ENCODE measurements at places on chromosomes 6 and 20.
A peak's percentile ranks its signal among the peaks of the same experiment; 100 is the strongest.

GRCh38 chr6:40798069-40798770 is 211.1 kb upstream of the LRFN2 start:
- DNase-seq: no peak

DNA sequence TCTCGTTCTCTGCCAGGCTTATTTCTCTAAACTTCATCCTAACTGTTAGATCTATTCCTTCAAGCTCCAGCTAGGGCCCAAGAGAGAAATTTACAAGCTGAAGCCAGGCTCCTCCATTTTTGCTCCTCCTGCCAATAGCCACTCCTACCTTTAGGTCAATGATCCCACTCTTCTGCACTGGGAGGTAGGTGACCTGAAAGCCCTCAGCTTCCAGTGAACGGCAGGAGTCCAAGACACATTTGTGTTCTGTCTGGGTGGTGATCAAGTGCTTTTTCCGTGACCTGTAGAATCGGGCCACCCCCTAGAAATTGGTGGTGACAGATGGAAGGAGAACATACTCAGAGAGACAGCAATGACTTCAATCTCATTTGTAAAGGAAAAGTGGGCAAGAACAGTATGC is 8.9 kb downstream of the NFS1 start:
- no peak for DNase-seq

- DNase-seq: no peak
Observed at GRCh38 chr6:26272171-26272637, 92.8 kb upstream of the BTN3A2 start.

GRCh38 chr6:122289762-122290539 is 109.5 kb upstream of the HSF2 start:
- no peak for DNase-seq

GRCh38 chr20:34368547-34368946 is 5.5 kb downstream of the ITCH start:
- DNase-seq: no peak

DNA sequence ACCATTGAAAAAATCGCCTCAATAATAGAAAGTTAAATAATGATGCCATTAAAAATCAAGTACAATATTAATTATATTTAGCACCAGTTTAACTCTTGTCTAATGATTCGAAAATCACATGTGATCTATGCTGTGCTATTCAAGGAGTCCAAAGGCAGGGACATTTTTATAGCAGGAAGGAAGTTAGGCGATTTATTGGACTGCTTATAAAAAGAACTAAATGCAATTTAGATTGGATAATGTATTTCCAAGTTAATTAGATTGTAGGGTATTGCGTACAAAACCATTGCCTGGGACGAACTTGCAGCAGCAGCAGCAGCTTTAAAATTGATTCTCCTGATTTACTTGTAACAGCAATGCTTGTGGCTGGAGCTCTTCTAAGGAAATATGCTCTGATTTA is 87.4 kb upstream of the TMEM181 start:
- no peak for DNase-seq

GRCh38 chr20:31608251-31608945 is 3.3 kb downstream of the ID1 start:
- DNase-seq: no peak

DNA sequence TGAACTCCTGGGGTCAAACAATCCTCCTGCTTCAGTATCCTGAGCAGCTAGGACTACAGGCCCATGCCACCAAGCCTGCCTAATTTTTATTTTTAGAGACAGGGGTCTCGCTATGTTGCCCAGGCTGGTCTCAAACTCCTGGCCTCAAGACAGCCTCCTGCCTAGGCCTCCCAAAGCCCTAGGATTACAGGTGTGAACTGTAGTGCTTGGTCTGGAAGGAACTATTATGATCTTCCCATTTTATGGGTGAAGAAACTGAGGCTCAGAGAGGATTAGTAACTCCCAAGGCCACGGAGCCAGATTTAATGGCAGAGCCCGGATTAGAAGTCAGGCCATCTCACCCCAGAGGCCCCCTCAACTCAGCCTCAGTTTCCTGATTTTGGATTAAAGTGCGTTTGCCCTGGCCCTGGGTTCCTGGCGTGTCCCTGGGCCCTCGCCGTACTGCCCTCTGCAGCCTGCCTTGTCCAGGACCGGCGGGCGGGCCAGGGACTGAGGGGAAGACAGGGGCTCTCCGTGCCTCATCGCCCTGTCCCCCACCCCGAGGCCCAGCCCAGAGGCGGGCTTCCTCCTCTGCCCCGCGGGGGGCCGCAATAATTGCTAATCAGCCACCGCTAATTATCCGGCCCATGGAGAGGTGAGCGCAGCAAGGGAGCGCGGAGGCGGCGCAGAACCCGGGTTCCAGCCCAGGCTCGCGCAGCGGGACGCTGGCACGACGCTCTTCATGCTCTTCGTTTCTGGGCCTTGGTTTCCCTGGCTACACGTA is 34.9 kb downstream of the CD40 start:
- DNase-seq: no peak

DNA sequence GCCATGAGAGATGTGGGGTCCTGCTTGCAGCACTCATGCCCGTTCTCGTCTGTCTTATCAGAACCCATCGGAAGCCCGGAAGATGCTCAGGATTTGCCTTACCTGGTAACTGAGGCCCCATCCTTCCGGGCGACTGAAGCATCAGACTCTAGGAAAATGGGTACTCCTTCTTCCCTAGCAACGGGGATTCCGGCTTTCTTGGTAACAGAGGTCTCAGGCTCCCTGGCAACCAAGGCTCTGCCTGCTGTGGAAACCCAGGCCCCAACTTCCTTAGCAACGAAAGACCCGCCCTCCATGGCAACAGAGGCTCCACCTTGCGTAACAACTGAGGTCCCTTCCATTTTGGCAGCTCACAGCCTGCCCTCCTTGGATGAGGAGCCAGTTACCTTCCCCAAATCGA is 8.3 kb downstream of the PI16 start:
- DNase-seq: peak; percentile 72

DNA sequence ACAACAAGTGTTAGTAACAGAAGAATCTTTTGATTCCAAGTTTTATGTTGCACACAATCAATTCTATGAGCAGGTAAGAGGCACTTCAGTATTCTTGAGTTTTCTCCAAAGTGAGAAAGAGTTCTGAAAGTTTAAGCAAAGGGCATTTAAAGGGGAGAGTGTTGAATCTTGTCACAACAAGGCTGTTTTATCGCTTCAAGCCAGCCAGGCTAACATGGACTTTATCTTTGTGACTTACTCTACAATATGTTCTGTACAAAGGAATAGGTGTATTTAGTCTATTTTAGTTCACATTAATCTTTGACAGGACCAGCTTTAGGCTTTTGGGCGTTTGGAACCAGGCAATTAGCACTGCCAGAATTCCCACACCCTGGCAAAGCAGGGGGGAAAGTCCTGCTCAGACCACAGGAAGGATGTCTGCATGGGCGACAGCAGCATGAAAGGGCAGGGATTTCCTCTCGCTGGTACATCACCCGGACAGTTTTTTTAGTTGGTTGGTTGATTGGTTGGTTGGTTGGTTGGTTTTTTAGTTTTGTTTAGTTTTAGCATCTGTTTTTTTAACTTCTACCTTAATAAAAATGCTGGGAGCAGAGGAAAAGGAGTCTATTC is 395.4 kb upstream of the SOX4 start:
- no peak for DNase-seq

- no peak for DNase-seq
Observed at GRCh38 chr6:25872814-25873213, 1.2 kb downstream of the SLC17A3 start.

DNA sequence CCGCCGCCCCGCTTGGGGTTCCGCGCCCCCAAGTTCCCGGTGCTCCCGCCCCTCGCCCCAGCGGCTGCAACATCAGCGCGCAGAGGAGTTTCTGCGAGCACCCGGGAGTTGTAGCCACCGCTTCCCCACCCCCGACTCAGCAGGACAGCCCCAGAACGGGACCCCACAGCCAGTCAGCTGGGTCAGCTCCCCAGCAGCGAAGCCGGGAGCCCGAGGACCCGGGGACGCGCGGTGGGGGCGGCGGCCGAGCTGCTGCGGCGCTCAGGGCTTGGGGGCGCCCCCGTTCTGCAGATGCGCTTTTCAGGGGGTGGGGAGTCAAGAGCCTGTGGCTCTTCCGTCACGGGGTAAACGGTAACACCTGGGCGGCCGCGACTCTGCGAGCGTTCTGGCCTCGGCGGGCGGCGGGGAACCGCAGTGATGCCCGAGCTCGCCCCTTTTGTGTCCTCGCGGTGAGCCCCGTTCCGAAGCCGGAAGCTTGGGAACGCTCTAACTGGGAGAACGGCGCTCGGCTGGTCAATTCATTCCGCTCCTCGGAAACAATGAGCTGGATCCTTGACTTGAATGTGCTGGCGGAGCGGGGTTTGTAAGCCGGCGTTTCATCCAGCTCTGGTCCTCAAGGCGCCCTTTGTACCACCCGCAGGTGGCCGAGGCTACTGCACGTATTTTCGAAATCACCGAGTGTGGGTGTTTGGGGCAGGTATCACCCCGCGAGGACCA is 774 bp downstream of the PLEKHG1 start:
- DNase-seq: peak; percentile 60

GRCh38 chr20:44074252-44075151 is 112.5 kb downstream of the JPH2 start:
- DNase-seq: no peak

DNA sequence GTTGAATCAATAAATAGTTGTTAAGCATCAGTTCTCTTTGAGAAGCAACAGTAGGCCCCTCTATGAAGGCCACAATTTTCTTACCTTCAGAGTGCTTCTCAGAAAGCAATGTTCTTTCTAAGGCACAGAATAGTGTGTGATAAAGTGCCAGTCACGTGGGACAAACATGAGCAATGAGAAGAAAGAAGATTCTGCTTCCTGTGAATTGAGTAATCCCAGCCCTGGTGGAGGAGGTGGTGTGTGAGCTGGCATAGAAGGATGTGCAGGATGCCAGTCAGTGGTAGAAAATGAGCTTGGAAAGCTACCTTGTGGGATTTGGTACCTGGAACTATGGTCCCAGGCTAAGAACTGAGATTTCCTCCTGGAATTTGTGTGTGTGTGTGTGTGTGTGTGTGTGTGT is 21.7 kb downstream of the KIZ start:
- DNase-seq: no peak

DNA sequence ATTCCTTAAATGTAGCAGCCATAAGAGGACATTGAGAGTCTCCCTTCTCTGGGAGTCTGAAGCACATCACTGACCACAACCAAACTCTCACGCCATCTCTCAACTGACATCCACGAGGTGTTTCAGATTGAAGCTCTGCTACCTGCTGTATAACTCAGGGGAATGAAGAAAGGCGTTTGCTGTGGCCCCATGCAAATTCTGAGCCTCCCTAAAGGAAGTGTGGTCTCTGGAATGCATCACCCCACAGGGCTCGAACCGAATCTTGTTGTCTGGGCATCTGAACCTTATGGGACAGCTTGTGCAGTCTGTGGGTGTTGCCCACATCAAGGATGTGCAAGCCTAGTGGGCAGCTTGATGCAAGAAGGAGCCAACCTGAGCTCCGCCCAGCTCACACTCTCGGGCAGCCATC is 10.9 kb downstream of the PMEPA1 start:
- DNase-seq: no peak

- DNase-seq: no peak
Observed at GRCh38 chr6:44102527-44102926, 24.7 kb downstream of the MRPL14 start.

DNA sequence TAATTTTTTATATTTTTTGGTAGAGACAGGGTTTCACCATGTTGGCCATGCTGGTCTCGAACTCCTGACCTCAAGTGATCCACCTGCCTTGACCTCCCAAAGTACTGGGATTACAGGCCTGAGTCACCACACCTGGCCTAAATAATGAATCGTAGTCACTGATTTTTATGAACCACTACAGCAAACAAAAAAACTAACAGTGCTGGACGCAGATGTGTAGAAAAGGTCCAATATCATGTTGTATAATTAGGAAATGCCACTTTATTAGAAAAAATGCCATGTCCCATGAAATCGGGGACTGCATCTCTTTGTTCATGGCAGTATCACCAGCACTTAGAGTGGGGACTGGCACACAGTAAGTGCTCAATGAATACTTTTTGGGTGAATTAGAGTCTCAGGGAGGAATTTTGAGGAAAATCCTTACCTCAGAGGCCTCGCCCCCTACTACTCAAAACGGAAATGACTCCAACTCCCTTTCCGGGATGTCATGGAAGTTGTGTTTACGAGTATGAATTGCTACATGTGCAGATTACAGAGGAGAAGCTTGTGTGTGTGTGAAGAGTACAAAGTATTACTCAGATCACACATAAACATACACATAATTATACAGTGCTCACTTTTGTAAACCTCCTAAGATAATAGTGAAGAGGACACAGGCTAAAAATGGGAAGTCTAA is 43.6 kb upstream of the FAM50B start:
- DNase-seq: no peak

DNA sequence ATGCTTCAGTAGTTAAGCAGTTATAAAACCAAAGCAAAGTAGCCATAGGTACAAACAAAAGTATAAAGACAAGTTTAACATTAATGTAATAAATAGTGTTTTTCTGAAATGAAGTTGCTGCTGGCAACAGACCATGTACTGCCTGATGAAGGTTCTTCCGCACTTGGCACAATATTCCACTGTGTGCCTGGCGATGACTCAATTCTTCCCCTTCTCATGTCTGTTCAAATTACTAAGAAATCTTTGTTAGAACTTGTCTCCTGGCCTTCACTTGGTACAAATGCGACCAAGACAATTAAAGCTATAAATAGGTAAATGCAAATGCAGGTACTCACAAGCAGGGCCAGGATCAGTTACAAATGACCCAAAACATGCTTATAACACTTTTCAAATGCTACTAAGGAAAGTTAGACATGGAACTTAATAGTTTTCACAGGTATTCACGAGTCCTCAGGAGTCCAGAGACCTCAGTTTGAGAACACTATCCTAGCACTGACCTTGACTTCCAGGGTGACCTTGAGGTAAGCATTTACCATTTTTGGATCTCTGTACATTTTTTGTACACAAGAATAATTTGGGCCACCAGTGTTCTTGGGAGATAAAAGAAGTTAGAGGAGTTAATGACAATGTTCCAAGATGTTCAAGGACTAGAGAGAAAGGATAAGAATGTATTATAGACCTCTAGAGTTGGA is 8.1 kb upstream of the DDR1 start:
- DNase-seq: no peak

- no peak for DNase-seq
Observed at GRCh38 chr20:507761-508332, 35.7 kb downstream of the CSNK2A1 start.

GRCh38 chr6:5763871-5764270 is 242.9 kb downstream of the NRN1 start:
- DNase-seq: no peak

DNA sequence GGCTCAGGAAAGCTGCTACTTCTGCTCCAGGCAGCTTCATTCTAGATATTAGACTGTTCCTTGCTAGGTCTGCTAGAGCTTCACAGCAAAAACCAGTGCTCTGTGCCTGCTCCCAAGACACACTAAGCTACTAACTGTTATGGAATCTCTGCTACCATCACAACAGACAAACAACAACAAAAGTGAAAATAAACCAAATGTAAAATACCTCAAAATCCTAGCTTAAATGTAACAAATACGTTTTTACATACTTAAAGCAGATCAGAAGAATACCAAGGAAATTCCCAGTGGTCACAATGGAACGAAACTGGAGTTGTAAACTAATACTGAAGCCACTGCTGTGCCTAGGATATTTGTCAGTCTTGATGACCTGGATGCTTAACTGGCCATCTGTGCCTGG is 84.6 kb upstream of the EZR start:
- no peak for DNase-seq

GRCh38 chr20:312067-312466 is 13.3 kb upstream of the SOX12 start:
- no peak for DNase-seq

All from GM12892 (cell line).